Dermis blood vessel endothelial cell (primary cell): ENCODE measurements at places on chromosomes 7 and 10. TPM values are rescaled to one million over a fixed set of nuclear protein-coding genes. Genes with fewer than 3 reads are reported as not detected.

HDAC9 gene
- total RNA-seq, result 2.7 and 3.9 TPM in 2 replicates

GIMAP1 gene
- total RNA-seq, result 28.2 and 31.1 TPM in 2 replicates

KCND2 gene
- total RNA-seq, result 0.14 and 0.17 TPM in 2 replicates

PSD gene
- total RNA-seq, result 0.23 and 0.34 TPM in 2 replicates

GGCT gene
- total RNA-seq, result 28.6 and 35.6 TPM in 2 replicates

AKR1C2 gene
- total RNA-seq, result 50.2 and 63.2 TPM in 2 replicates

ASIC3 gene
- total RNA-seq, result 0.42 TPM in 1 of 2 replicates, not detected in the other

MKX gene
- total RNA-seq, result 0.14 TPM in 1 of 2 replicates, not detected in the other

GRCh38 chr10:127790066-127790624 lies 53.2 kb downstream of the FOXI2 start:
- no peak for DNase-seq

DNA sequence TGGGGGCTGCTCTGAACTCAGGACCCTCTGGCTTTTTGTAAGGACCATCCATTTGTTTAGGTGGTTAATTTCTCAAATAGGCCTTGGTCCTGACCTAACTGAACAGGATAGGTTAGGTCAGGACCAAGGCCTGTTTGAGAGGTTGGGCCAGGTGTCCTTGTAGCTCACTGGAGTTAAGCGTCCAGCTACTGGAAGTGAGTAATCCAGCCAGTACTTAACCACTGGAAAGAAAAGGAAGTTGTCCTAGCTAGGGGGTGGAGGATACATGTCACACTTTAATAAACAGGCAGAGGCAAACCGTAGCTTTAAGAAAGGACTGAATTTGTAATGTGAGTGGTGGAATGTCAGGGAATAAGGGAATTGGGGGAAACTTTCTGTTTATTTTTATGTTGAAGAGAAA lies 96.0 kb downstream of the GPR85 start:
- peak; percentile 1 for DNase-seq

GRCh38 chr10:105398202-105398601 lies 757.1 kb downstream of the SORCS3 start:
- DNase-seq, result no peak

GRCh38 chr10:4250587-4250887 lies 465.5 kb upstream of the KLF6 start:
- no peak for DNase-seq

DNA sequence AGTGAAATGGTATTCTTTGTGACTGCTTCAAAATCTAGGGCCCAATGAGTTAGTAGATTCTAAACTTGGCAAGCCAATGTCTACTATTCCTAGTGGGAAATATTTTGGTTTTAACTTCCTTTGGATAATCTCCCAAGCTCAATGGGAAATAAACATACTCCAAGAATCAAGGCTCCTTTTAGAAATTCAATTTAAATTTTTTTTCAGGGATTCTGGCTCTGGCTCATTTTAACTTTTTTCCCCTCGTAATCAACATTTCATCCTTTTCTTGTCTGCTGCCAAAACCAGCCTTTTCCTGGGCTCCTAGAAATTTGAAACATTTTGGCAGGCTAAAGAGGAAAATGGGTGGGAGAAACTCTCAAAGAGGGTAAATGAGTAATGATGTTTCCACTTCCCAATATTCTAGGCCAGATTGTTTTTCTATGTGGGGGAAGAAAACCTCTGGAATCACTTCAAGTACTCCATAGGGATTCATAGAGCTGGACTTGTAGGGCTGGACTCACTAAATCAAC lies 85.6 kb upstream of the AGR3 start:
- DNase-seq, result no peak

GRCh38 chr10:34434119-34434594 lies 380.9 kb downstream of the PARD3 start:
- DNase-seq, result peak; percentile 5

GRCh38 chr7:85343484-85343883 lies 156.6 kb upstream of the SEMA3D start:
- no peak for DNase-seq

GRCh38 chr10:8112942-8113442 lies 58.5 kb downstream of the GATA3 start:
- DNase-seq, result no peak

GRCh38 chr10:31319602-31320549 lies 860 bp downstream of the ZEB1 start:
- DNase-seq, result no peak

DNA sequence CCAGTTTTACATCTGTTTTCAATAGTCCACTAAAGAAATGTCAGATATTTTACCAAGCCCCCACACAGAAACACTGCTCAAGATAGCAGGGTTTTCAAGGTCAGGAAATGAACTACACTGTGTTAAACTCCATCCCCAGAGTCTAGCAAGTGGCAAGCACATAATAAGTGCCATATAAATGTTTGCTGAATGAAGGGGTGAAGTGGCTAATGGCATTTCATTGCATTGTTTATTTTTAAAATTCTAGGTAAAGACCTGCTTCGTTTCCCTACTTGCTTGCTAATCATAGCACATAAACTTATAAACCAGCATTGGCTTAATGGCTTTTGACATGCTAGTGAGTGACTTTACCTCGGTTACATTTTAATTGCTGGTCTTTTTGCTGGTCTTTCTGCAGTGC lies 322.6 kb downstream of the GRID1 start:
- no peak for DNase-seq

- DNase-seq, result no peak
These were observed 82.4 kb upstream of the NME8 start for GRCh38 chr7:37765872-37766525.

GRCh38 chr7:18694484-18694883 lies 198.9 kb downstream of the HDAC9 start:
- DNase-seq, result no peak

- no peak for DNase-seq
These were observed 53.8 kb downstream of the NHLRC2 start for GRCh38 chr10:113908236-113908635.
